Esophagus squamous epithelium (tissue), 5 donors: ENCODE measurements at places on chromosomes 5 and 9.

DNA sequence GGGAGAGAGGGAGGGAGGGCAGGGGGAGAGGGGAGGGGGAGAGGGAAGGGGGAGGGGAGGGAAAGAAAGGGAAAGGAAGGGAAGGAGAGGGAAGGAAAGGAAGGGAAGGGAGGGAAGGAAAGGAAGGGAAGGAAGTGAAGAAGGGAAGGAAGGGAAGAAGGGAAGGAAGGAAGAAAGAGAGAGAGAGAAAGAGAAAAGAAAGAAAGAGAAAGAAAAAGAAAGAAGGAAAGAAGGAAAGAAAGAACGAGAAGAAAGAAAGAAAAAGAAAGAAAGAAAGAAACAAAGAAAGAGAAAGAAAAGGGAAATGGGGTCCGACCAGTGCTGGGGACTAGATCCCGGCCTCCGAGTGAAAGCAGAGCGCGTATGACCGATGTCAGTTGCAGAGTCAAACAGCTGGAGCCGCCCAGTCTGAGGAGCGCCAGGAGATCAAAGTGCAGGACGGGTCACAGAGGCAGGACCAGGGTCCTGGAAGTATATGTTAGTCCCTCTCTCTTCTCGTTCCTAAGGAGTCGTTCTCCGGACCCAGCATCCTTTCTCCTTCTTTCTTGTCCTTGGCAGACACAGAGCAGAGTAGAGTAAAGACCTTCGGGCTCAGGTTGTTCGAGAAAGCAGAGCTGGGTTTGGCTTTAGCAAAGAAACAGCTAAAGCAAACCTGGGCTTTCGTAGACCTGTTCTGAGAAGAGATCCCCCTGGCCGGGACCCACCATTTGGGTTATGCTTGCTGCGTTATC is 305.4 kb upstream of the MSX2 start:
- no peak for DNase-seq

- DNase-seq: no peak
Measured at GRCh38 chr5:179802950-179803562, 3.6 kb downstream of the MGAT4B start.

- no peak for DNase-seq
Measured at GRCh38 chr5:86929123-86929766, 311.5 kb downstream of the COX7C start.

GRCh38 chr5:10490927-10491672 is 49.4 kb downstream of the ROPN1L start:
- no peak for DNase-seq

DNA sequence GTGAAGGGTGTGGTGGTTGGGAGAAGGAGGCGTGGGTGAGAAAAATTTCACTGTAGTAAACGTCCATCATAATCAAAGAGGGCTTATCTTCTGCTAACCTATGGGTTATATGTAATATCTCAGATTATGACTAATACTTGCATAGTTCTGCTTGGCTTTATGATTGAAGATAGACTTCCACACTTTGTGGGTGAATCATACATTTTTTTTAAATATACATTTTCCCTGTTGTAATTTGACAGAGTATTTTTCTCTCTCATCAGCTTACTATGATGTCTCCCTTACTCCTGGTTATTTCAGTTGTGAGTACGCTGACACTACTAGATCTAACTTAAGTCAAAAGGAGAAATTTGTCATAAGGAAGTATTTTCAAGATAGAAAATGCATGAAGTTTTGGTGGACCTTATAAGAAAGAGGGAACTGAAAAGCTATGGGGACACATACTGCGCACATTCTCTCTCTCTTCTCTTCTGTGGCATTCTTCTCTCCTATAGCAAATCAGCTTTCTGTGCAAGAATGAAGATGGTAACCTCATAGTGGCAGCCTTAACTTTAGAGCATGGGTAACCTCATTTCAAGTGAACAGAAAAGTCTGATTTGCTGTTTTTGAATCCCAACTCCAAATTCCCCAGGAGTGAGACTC is 4.9 kb upstream of the JAK2 start:
- no peak for DNase-seq

DNA sequence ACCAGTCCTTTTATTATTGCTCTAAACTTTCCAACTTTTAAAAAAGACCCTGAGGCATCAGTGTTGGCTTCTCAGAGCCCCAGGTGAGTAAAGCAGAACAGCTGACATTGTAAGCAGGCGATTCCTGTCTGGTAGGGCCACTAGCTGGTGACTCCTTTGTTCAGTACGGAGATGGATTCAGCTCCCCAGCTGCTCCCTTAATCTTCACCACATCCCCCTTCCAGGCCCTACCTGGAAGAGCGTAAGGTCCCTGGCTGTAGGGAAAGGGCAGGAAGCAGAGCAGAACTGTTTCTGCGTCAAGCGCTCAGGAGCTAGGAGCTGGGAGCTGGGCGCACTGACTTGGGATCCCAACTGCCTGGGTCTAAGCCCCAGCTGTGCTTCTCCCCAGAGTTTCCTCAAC is 203.7 kb upstream of the TAS2R1 start:
- no peak for DNase-seq

- no peak for DNase-seq
Measured at GRCh38 chr5:10662661-10663488, 98.2 kb downstream of the DAP start.

GRCh38 chr5:31854181-31855133 is 215.5 kb downstream of the PDZD2 start:
- no peak for DNase-seq

DNA sequence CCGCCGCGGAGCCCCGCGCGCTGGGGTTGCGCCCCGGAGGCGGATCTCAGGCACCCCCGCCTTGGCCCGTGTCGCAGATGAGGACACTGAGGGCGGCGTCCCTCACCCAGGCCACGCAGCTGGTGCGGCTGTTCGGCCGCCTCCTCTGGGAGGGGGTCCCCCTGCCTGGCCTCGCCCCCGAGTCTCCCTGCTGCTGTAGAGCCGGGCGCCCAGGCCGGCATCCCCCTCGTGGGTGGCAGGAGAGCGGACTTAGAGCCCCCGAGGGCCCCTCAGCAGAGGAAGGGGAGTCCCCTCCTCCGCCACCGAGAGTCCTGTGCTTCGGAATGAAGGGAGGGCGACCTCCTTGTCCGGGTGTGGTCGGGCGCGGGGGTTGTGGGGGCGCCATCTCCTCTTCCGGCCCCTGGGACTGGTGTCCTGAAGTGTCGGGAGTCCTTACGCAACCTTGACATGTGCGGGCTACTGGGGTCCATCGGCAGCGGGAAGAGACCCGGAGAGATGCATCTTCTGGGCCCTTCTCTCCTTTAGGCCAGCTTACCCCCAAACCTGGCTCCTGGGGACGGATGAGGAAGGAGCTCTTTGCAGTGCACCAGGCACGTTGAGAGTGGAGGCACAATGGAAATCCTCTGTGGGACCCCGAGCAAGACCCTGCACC is 11.7 kb upstream of the EXOSC2 start:
- no peak for DNase-seq

- no peak for DNase-seq
Measured at GRCh38 chr5:120532835-120533234, 68.7 kb downstream of the PRR16 start.
